Naive thymus-derived CD4-positive, alpha-beta T cell (primary cell): ENCODE measurements at places on chromosomes 2 and 18. TPM values are rescaled to one million over a fixed set of nuclear protein-coding genes. Genes with fewer than 3 reads are reported as not detected.

DNA sequence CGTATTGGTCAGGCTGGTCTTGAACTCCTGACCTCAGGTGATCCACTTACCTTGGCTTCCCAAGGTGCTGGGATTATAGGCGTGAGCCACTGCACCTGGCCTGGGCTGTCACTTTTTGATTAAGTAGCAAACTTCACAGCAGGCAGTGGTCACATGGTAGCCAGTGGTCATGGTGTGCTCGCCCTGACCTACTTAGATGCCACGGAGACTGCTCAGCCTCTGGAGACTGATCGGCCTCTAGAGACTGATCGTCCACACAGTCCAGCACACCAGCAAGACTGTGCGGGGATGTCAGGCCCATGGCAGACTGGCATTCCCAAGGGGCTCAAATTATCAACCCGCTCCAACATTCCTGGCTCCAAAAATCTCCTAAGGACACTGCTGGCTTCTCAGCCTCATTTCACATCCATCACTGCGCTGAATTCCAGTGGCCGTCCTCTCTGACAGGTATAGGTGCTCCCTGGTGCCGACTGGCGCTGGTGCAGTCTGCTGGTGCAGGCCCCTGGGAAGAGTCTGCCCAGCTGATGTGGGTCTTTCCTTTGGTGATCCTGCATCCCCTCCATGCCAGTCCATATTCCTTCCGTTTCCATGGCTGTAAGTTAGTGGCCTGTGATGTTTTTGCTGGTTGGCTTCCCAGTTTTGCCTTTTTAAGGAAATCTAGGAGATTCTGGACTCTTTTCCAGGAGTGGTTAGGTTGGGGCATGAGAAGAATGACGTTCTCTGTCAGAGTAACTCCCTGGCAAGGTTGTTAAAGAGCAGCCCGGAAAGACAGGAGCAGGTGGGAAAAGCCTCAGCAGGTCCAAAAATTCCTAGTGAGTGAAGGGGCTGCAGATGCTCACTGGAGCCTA, 374.5 kb upstream of the HS6ST1 start:
- DNase-seq, result no peak

GRCh38 chr2:104834431-104835153, 19.3 kb upstream of the POU3F3 start:
- no peak for DNase-seq

DNA sequence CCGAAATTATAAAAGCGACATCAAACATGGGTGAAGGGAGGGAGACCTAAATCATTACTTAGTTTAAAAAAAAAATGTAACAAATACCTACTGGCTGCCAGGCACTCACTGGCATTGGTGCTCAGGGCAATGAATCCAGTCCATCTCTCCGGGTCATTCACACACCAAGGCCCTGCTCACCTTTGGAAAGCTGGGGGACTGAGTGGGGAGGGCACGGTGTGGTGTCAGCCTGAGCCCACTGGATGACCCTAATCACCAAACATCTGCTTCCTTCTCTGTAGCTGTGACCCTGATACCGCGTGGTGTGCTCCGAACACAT, 336 bp upstream of the DDX1 start:
- DNase-seq, result no peak

- no peak for DNase-seq
Observed at GRCh38 chr2:232861353-232861752, 8.7 kb upstream of the SNORC start.

DNA sequence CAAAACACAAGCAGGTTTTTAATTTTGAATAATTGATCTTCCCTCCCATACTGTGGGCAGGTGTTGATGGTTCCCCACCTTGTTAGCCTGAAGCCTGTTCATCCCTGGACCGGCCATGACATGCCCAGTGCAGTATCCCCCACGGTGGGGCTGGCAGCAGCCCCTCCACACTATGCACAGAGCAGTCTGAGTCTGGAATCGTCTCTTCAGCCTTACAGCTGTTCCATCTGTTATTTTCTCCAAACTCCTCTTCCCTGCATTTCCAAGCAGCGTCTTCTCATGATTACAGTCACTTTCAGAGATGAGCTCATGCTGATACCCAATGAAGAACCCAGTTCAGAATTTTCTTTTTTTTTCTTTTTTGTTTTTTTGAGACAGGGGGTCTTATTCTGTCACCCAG, 68.2 kb downstream of the ADI1 start:
- no peak for DNase-seq

HOXD12 gene
- not detected for total RNA-seq

DNA sequence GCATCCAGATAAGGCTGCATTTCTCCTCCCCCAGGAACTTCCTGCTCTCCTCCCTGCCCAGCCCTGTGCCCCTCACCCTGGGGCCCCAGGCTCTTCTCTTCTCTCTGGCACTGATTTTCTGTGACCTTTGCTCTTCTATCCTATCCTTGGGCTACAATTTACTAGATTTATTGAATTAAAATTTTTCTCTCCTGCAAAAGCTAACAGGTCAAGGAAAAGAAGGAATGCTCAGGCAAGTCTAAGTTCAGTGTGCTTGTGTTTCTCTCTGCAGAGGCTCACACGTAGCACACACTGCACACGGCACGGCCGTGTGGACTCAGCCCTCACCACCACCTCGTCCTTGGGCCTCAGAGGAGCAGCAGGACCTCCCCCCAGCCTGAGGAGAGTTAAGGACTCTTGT, 94.2 kb upstream of the SNTG2 start:
- DNase-seq, result no peak

TMEM163 gene
- 0.21 TPM for total RNA-seq

DNA sequence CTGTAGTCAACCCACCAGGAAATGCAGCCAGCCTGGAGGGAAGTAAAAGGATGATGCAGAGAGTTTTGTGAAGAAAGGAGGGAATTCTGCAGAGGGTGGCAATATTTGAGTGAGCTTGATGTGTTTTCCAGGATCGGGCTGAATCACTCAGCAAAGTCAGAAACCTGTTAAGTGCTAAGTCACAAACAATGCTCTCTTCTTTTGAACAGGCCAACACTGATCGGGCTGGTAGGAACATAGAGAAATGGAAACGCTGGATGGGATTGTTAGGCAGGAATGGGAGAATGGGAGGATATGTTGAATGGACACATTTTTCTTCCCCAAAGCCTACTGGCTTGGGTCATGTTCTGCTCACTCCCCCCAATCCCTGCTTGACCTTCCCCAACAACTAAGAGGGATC, 36.6 kb downstream of the KCNS3 start:
- DNase-seq, result no peak
